ENCODE measurements at places on chromosomes 2 and 18. TPM values are rescaled to one million over a fixed set of nuclear protein-coding genes. Genes with fewer than 3 reads are reported as not detected.

HADHB gene
- total RNA-seq, result 127 TPM

KCNS3 gene
- total RNA-seq, result 57.1 TPM

ANKRD29 gene
- 0.34 TPM for total RNA-seq

EN1 gene
- total RNA-seq, result under 0.01 TPM

C2orf49 gene
- total RNA-seq, result 18.3 TPM

KCNE4 gene
- 4.8 TPM for total RNA-seq

GDF7 gene
- under 0.01 TPM for total RNA-seq

RBM43 gene
- 4.1 TPM for total RNA-seq

SLC11A1 gene
- 0.36 TPM for total RNA-seq

CCDC68 gene
- total RNA-seq, result not detected

TACR1 gene
- not detected for total RNA-seq

KRTCAP3 gene
- total RNA-seq, result not detected

SERPINB10 gene
- not detected for total RNA-seq

RBM44 gene
- total RNA-seq, result 0.36 TPM

SLC35G4 gene
- total RNA-seq, result not detected

OSR1 gene
- total RNA-seq, result not detected

TLX2 gene
- not detected for total RNA-seq

RMDN2 gene
- 21.8 TPM for total RNA-seq

TXNDC2 gene
- total RNA-seq, result not detected

GKN1 gene
- not detected for total RNA-seq

RIOK3 gene
- 31.2 TPM for total RNA-seq

ABCG8 gene
- not detected for total RNA-seq

SLC23A3 gene
- 1.1 TPM for total RNA-seq

AGXT gene
- total RNA-seq, result not detected

ST6GAL2 gene
- not detected for total RNA-seq

DHRS9 gene
- not detected for total RNA-seq

HTRA2 gene
- total RNA-seq, result 46.4 TPM

RAD51AP2 gene
- not detected for total RNA-seq
